Activated naive CD8-positive, alpha-beta T cell treated with anti-CD3 and anti-CD28 coated beads, Interleukin-2, amount 10 ng/mL, durations not matched to agents 7 days and 5 days (primary cell): ENCODE measurements at places on chromosomes 11 and 22.

DNA sequence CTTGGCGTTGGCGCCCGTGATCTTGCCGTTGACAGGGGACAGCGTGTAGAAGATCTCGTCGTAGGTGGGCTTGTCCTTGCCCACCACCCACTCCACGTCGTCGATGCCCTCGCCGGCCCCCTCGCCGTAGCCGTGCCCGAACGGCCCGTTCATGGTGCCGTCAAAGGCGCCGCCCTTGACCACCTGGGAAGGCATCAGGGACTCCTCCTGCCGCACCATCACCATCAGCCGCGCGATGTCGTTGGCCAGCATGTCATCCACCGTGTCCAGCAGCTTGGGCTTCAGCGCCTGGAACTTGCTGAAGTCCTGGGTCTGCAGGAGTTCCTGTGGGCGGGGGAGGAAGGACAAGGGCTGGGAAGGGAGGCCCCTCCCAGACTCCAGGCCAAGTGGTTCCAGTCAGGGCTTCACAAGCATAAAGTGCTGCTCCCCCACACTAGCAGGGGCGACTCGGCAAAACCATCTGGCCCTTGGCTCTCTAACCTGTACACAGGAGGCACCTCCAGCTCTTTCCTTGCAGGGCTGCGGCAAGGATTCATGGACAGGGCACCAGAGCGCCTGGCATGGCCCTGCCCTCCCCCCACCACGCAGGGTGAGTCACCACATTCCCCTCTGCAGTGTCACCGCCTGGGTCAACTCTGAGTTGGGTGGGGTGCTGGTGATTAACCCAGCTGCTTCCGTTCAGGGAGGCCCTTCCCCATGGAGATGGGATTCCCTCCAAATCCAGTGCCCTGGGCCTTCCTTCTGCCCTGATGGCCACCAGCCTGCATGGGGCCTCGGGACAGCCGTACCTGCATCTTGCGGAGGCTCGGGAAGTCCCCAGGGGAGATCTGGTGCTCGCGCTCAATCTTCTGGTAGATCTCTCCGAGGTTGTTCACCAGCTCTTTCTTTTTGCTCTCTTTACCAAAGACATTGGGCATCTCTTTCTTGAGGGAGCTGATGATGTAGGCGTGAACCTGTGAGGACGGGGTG lies 10.4 kb upstream of the CDC42BPG start:
- DNase-seq, result no peak

GRCh38 chr22:23070418-23071229 lies at the start of gene GNAZ:
Gene GNAZ, plus strand, starts transcription at chr22:23070519. Its CDS starts 25,177 bp downstream, at chr22:23095696.
- no peak for DNase-seq

- peak; percentile 86 for DNase-seq
Observed at GRCh38 chr22:28442264-28442710, 237.4 kb downstream of the TTC28 start.

GRCh38 chr22:26617271-26618199 lies at the start of gene CRYBB1:
Gene CRYBB1, minus strand, starts transcription at chr22:26618027. Its CDS starts 1,708 bp downstream, at chr22:26616319.
- no peak for DNase-seq
